ENCODE measurements at places on chromosomes 1 and 21.

- no peak for DNase-seq
Observed at GRCh38 chr21:14452727-14453241, 69.8 kb upstream of the HSPA13 start.

- DNase-seq, result no peak
Observed at GRCh38 chr1:62870148-62870547, 86.2 kb downstream of the ATG4C start.

DNA sequence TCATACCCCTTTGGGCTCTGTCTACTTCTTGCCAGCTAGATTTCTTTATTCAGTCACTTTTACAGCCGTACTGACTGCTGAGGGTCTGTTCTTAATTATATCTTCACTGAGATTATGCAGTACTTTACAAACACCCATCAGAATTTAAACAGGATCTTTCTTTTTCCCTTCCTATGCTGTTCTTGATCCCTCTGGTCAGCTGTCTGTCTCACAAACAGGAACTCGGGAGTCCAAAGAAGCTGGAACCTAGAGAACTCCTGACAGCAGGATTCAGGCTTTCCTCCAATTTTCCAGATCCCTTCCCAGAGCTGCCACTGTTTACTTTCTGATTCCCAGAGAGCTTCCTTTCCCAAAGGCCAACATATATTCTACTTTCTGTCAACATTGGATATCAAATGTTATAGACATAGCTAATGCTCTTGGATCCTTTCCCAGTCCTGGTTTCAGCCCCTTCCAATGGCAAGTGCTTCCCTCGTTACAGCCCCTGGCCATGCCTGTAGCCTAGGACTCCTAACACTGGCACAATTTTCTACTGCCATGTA, 59.5 kb downstream of the ATP2B4 start:
- no peak for DNase-seq

- no peak for DNase-seq
Observed at GRCh38 chr21:35325953-35326352, 276.9 kb upstream of the RUNX1 start.

GRCh38 chr1:100441651-100442050, 89.3 kb downstream of the CDC14A start:
- no peak for DNase-seq

- DNase-seq, result no peak
Observed at GRCh38 chr1:111475701-111476100, 1.9 kb downstream of the C1orf162 start.

GRCh38 chr1:197065559-197065958, 1.5 kb downstream of the F13B start:
- DNase-seq, result no peak

DNA sequence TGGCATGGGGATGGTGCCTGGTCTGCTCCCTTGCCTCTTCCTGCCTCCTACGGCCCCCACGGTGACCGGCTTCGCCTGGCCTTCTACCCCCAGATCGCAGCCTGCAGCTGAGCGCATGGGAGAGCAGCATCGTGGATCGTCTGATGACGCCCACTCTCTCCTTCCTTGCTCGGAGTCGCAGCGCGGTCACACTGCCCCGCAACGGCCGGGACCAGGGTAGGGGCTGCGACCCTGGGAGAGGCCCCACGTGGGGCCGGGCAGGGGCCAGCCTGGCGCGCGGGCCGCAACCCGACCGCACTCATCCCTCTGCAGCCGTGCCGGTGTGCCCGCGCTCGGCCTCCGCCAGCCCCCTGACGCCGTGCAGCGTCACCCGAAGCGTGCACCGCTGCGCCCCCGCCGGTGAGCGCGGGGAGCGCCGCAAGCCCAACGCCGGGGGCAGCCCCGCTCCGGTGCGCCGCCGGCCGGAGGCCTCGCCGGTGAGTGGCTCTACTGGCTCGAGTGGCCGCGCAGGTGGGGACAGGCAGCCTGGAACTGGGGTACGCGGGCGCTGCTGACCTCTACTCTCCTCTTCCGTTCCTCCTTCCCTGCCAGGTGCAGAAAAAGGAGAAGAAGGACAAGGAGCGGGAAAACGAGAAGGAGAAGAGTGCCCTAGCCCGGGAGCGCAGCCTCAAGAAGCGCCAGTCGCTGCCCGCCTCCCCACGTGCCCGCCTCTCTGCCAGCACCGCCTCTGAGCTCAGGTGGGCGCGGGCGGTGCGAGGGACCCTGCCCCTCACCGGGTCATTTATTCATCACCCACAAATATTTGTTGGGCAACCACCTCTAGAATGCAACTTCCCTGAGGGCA, 20.4 kb downstream of the MAP7D1 start:
- no peak for DNase-seq

DNA sequence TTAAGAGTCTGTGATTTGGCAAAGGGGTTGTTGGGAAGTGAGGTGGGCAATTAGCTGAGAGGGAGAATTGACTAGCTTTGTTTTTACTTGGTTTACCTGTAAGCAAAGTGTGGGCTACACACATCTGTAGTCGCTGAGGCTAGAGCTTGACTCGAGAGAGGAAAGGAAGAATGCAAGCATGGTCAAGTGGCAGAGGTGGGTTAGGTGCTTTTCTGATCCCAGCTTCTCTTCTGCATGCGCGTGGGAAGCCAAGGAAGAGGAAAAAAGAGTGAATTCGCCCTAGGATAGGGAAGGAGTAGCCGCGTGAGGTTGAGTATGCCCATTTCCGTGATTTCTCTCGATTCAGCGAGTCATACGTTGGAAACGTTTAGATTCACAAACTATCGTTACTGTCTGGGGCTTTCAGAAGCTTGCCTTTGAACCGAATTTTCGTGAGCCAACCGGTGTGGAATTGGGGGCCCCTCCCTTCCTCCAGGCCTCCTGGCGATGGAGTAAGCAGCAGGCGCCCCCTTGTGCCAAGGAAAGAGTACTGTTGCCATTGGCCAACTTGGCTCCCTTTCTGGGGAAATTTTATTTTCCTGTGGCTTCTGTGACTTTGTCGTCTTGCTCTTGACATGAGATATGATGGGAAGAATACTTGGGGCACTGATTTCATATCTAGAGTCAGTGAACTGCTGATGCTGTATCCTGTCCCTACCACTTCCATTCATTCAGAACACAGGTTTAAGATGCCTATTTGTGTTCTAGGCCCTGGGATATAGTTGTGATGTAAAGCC, 1.3 kb downstream of the PIGV start:
- peak; percentile 87 for DNase-seq

DNA sequence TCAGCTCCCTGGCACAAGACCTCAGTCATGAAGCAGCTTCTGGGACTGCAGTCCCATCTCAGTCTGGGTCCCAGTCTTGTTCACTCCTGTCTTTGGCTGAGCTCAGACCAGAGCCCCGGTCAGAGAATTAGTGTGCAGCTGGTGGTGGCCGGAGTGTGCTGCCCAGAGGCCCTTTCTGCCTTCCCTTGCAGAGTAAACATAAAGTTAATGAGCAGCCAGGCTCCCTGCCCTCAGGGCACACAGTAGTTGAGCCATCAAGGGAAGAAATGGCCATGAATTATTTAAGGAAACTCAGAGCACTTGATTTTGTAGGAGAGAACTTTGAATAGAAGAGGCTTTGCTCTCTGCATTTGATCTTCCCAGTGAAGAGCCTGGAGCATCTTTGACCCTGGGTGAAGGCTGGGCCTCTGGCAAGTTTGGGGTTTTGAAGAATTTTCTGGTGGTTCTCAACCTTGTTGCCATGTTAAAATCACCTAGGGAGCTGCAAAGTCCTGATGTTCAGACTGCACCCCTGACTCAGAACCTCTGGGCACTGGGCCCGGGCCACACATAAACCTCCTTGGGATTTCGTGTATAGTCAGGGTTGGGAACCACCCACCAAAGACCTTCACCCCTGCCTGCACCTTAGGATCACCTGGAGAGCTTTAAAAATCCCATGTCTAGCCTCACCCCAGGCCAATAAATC, 26.4 kb upstream of the SELENON start:
- no peak for DNase-seq

GRCh38 chr1:186503190-186503589, 42.3 kb upstream of the PDC start:
- DNase-seq, result no peak

DNA sequence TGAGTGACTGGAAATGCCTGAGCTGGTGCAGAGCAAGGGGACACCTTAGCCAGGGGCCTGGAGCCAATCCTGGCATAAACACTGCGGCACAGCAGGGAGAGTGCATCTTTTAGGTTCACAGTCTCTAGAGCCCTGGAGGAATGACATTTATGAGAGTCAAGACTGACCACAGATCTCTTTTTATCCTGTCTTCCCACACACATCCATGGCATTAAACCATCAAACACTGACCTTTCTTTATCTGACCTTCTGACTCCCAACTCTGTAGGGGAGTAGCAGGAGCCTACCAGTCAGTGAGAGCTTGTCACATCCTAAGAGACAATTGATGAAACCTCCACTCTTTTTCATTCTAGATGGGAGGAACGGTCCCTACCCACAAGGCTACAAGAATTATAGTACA, 7.9 kb downstream of the CD34 start:
- DNase-seq, result no peak

DNA sequence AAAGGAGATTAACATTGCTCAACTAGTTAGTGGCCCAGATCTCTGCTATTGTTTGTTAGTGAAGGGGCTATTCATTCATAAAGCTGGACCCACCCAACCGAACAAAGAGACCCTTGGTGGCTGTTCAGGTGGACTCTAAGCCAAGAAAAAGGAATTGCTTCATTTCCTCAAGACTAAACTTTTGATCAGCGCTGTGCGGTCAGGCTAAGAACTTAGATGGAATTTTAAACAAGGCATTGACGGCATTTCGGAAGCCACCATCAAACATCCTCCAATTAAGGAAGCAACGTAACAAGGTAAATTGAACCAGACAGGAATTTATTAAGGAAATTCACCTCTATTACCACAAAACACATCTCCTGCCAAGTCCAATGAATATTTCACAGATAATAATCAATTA, 19.9 kb upstream of the SHCBP1L start:
- DNase-seq, result no peak

DNA sequence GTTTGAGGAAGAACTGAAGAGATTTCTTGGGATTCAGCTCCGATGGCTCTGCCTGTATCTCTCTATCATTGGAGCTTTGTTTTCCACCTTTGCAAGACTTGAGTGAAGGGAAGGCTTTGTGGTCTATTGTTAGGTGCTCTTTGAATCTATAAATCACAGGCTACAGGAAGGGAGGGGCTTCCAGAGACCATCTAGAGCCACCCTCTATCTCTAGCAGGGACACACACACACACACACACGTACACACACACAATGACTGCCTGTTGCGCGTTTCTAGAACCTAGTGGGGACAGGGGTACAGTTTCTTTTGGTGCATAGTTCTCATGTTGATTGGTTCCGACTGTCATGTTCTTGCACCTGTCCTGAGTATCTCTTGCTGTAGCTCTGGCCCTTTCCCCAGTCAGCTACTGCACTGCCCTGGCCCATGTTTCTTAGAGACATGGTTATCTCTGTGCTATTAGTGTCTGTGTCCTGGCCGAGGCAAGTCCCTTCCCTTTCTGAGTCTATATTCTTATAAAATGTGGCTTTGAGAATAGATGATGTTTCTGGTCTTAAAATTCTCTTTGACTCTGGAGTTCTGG, 60.7 kb downstream of the MAN1C1 start:
- no peak for DNase-seq

- DNase-seq, result no peak
Observed at GRCh38 chr21:17002594-17003257, 510.1 kb upstream of the CXADR start.

- no peak for DNase-seq
Observed at GRCh38 chr21:15050568-15051377, 14.0 kb downstream of the NRIP1 start.

GRCh38 chr1:3134381-3135072, 65.5 kb downstream of the PRDM16 start:
- no peak for DNase-seq

DNA sequence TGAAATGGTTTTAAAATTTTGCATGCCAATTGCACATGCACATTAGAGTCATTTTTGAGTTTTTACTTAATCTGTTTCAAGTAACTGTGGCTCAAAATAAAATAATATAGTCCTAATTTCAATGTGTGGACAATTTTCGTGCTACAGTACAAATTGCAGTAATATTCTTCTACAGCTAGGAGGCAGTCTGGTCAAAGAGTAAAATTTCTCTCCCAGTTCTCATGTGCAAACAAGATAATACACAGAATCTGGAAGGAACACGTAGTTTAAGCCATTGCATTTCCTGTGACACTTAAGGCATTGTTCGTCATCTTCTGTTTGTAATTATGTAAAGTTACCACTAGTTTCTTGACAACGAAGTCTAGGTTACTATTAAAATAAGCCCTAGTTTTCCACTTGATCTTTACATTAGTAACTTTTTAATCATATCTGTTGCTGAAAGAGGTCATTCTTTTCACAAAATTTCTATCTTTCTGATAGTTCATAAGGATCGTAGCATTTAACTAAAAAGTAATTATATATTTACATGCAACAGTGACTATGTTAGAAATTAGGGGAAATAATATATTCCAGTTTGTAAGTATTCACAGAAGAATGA, 28.9 kb downstream of the ODR4 start:
- DNase-seq, result no peak

- DNase-seq, result no peak
Observed at GRCh38 chr21:26224366-26224765, 53.8 kb upstream of the APP start.

DNA sequence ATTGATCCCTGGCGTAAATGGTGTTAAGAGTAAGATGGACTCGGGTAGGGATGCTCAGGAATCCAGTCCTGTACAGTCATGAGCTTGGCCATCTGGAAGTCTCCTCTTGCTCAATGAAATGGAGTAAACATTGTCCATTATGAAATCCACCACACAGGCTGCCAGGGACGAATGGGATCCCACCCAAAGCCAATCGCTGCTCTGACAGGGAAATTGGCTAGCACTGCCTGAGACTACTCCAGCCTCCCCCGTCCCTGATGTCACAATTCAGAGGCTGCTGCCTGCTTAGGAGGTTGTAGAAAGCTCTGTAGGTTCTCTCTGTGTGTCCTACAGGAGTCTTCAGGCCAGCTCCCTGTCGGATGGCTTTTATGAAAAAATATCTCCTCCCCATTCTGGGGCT, at the start of gene HSD11B1:
Gene HSD11B1, plus strand, starts transcription at position 263 of the 400 bp plus-strand sequence. Its CDS starts 97 bp downstream, at position 360.
- DNase-seq, result peak; percentile 29

- DNase-seq, result no peak
Observed at GRCh38 chr21:41065539-41065938, 102.4 kb upstream of the BACE2 start.

DNA sequence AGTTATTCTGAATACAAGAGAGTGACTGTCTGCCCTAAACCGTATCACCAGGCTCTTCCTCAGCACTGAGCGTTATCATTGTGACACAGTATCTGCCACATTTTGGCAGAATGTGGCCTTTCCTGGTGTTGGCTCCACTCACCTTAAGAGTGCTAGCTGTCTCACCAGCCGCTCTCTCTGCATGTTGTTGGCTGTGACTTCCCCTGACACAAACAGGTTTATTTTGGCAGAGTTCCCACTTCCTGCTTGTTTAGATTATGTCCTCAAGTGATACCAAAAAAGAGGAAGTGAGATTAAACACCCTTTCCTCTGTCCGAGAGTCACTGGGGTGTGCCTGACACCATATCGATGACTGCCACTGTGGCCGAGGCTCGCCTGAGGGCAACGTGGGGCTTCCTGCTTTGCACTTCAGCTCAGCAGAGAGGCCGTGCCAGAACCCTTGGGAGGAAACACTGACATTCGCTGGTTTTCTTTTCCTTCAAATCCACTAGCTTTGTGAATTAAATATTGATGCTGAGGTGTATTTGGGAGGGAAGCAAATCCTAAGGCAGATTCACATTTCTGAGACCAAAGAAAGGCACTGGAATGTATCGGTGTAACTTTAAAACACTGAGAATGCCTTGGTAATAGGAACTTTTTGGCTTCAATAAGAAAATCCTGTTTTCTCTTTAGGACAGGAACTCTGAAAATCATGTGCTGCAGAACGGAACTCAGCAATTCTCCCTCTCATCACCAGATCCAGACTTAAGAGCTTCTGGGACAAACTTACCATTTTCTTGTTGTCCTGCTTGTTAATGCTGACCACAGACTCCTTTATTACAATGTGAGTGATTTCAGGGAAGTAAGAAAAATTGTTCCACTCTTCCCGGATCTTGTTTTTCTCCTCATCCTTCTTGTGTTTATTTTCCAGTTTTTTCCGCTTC, 102.1 kb downstream of the JAK1 start:
- DNase-seq, result no peak
